Stimulated activated memory B cell treated with anti-CD40 and anti-IgM and Interleukin-4, amounts not matched to agents 10 μg/mL and 1 μg/mL and 100 μg/mL, for 72 hours (primary cell): ENCODE measurements at places on chromosomes 6 and 20.

GRCh38 chr20:50041246-50041873 is 58.6 kb downstream of the SNAI1 start:
- ATAC-seq: peak; percentile 84

DNA sequence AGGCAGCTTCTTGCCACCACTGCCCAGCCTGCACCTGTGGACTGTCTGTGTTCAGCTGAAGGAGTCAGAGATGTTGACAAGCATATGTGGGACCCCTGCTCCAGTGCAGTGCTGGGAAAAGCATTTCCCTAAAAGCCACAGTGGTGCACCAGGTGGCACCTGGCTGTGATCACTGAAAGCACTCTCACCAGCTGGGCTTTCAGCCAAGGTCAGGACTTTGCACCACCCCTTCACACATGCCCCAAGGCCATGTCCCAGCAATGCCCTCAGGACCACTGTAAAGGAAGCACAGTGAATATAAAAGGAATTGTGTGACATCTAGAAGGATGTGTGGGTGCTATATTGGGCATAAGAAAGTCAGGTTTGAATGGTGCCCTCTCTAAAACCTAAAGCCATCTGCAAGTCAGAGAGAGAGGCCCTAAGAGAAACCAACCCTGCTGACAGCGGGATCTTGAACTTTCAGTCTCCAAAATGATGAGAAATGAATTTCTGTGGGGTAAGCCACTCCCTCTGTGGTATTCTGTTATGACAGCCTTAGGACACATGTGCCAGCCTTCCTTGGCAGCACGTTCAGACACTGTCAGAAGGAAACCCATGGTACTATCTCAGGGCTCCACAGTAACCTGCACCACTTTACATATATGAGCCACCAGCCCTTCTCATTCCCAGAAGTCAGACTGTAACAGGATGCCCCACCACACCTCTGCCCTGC is 30.7 kb downstream of the CBLN4 start:
- no peak for ATAC-seq

DNA sequence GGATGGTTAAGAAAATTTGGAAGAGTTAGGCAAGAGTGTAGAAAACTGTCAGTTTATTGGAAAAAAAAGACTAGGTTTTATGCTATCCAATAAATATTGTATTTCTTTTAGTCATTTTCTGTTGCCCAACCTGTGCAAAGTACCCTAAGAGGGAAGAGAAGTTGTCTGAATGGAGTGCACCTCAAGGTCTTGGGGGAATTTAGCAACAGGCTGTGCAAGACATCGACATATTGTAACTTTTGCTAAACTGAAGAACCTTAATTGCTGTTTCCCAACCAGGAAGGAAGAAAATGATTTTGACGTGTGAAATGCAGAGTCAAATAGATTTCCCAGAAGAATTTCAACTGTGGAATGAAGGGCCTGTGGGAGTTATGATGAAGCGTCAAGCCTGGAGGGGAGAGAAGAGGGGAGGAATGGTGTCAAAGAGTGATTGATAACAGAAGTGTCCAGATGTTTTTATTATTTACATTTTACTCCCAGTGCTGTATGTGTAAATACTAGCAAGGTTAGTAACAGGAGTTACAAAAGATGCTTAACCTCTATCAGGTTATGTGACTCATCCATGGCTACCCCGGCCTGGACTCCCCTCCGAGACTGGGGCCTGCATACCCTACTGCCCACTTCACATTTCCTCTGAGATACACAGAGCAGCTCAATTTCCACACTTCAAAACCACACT is 246.8 kb downstream of the MYLK4 start:
- ATAC-seq: no peak

- ATAC-seq: no peak
These were observed 21.7 kb downstream of the TMEM74B start for GRCh38 chr20:1163105-1163504.

DNA sequence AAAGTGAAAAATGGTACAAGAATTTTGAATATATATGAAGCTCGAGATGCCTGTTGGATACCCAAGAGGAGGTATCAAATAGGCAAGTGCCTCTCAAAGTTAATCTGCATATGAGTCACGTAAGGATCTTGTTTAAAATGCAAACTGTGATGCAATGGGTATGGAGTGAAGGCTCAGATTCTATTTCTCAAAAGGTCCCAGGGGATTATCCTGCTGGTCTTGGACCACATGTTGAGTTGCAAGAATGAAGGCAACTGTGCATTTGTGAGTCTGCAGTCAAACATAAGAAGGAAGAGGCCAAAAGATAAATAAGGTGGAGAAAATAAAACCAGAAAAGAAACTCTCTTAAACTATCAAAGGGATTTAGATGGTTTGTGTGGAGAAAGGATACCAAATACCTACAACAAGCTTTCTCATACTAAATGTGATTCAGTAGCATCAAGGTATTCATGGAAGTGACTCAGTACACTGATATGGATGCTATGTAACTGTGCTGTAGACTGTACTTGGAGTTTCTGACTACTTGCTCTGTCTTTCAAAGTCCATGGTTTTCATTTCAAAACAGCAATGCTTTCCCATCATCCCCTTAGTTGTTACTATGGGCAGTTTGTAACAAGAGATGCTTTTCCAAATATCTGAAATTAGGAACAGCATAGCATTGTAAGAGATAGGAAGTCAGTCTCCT is 106.3 kb downstream of the GFRAL start:
- ATAC-seq: no peak

- ATAC-seq: no peak
These were observed 142.5 kb upstream of the RUNX2 start for GRCh38 chr6:45185403-45186251.

- no peak for ATAC-seq
These were observed 181.0 kb downstream of the TRIM27 start for GRCh38 chr6:28742668-28743270.

- no peak for ATAC-seq
These were observed 40.6 kb downstream of the LYRM2 start for GRCh38 chr6:89597988-89598387.

- peak; percentile 62 for ATAC-seq
These were observed 9.1 kb upstream of the ADA start for GRCh38 chr20:44660581-44660980.

DNA sequence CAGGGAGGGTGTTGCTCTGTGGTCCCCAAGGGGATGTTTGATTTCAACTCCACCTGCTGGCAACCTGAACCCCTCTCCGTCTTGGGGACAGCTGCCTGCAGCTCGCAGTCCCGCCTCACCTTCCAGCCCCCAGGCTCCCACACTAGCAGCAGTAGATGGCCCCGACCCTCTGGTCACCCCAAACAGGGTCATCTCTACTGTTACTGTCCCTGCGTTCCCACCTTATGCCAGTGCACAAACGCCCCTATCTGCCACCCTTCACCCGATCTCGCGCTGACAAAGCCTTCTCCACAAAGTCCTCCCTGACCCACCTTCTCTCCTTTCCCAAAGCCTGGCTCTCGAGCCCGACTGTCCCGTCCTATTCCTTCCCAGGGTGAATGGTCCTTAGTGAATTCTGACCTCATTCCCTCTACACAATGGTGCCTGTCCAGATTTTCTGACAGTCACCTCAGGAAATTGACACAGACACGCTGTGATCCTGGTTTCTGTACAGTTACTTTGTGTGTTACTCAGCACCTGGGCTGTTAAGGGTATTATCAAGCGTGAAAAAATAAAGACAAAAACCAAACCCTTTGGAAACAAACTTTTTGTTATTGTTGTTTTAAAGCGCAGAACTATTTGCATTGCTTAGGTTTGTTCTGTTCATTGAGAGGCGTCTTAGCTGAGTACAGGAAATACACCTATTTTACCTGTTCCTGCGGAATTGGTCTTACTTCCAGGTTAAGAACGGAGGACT is 728 bp downstream of the FUT9 start:
- ATAC-seq: no peak

DNA sequence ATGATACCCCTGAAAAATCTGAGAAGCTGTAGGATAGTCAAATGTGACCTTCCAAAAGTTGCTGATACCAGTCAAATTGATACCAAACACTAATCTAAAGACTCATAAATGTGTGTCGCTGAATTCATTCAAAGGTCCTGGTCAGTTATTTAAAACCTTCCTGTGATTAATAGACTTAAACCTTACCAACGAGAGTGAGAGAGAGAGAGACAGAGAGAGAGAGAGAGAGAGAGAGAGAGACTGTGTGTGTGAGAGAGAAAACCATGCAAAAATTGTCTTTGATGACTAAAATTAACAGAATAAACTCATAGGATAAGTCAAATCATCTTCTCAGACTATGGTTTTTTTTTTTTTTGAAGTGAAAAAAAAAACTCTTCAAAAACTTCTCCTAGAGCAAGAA is 370.9 kb upstream of the HS3ST5 start:
- ATAC-seq: no peak

- no peak for ATAC-seq
These were observed 152.6 kb downstream of the TBC1D7 start for GRCh38 chr6:13175759-13176158.

GRCh38 chr6:70424291-70424690 is 11.0 kb downstream of the FAM135A start:
- no peak for ATAC-seq

- no peak for ATAC-seq
These were observed 16.0 kb upstream of the NKX2-2 start for GRCh38 chr20:21529863-21530262.

GRCh38 chr6:52663120-52663935 is 7.6 kb upstream of the TMEM14A start:
- ATAC-seq: peak; percentile 63

- no peak for ATAC-seq
These were observed 401.9 kb downstream of the TAF4 start for GRCh38 chr20:61663521-61664425.

GRCh38 chr6:75503291-75503690 is 9.7 kb upstream of the FILIP1 start:
- no peak for ATAC-seq

GRCh38 chr6:74356391-74356790 is 660.4 kb downstream of the CD109 start:
- ATAC-seq: no peak

GRCh38 chr20:22248051-22248667 is 336.2 kb downstream of the FOXA2 start:
- no peak for ATAC-seq

DNA sequence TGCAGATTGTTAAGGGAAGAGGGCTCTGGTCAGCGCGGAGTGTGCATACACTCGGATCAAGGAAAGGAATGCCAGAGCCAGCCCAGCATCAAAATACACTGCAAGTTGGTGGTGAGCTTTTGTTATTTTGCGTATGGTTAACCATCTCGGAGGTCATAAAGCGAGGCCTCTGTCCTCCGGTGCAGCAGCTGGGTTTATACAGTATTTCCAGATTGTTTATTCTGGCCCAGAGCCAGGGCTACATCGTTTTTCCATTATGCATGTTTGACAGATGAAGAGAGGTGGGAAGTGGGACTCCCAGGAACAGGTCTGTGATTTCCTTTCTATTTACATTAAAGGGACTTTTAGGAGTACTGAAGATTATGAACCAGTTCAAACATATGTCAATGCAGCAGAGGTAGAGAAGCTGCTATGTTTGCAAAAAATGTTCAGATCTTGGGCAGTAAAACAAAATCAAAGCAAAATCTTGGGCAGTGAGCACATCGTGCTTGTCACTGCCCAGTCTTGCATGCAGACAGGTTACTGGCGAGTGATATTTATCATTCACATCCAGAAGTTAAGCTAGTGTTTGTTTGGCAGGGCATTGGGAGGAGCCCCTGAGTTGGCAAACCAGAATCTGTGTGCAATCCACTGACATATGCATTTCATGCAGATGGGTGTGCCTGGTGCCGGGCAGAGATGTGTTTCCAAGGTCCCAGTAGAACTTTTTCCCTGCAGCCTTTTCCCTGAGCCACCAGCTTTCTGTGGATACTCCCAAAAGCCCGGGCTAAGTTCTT is 256.3 kb upstream of the TAB2 start:
- no peak for ATAC-seq

- no peak for ATAC-seq
These were observed 91.5 kb downstream of the EPHA7 start for GRCh38 chr6:93327857-93328256.

DNA sequence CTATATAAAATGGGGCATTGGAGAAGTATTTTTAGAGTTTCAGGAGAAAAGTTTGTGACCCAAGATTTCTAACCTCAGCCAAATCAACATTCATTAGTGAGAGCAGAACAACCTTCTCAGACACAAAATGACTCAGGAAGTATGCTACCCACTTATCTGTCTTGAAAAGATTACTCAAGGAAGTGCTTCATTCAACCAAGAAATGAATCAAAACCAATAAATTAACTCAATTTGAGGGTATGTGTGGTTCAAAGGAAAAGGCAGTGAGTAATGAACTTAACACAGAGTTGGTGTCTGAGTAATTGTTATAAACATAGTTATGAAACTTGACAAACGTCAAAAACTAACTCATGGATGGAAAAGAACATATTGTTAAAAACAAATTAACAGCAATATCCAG is 227.6 kb downstream of the HAO1 start:
- no peak for ATAC-seq

DNA sequence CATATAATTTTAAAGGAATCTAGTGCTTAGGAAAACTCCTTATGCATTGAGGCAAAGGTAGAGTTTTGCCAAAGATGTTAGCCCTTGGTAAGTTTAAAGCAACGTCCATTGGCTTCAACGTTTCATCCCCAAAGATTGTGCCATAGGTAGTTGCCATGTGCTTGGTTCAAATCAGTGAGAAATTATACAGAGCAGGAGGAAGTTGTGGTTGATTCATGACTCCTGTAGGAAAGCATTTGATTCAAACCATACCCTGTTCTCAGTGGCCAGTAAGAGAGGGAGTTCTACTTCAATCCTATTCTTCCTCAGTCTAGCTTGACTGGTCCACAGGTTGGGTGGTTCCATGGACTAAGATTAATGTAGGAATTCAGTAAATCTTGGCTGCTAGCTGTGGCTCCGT is 535.6 kb downstream of the QKI start:
- ATAC-seq: no peak

GRCh38 chr20:22977047-22977785 is 57.9 kb upstream of the SSTR4 start:
- no peak for ATAC-seq

GRCh38 chr20:11032611-11033010 is 358.8 kb upstream of the JAG1 start:
- no peak for ATAC-seq

DNA sequence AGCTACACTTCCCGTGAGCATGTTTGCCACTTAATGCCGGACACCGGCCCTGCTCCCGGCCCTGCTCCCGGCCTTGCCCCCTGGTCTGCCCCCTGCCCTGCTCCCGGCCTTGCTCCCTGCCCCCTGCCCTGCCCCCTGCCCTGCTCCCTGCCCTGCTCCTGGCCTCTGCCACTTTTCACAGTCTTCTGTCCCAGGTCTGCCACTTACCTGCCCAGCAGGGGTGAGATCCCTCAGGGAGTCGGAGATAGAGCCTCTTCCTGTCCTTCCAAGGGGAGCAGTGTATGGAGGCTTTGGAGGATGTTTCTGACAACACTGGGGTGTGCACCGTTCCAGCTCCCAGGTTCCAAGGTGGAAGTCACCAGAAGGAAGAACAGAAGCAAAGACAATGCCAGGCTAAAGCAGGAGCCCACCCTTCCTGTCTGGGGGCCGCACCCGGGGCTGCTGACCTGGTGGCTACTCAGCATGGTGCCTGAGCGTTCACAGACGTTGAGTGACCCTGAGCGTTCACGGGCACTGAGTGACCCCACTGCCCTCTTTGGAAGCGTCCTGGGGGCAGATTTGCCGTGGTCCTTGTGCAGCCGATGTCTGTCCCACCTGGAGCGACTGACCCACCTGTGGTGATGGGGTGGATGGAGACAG is 199.8 kb downstream of the DLL1 start:
- ATAC-seq: no peak

- ATAC-seq: no peak
These were observed 84.8 kb downstream of the LRRC1 start for GRCh38 chr6:53879608-53880007.

- ATAC-seq: no peak
These were observed 42.9 kb upstream of the UST start for GRCh38 chr6:148703900-148704299.
